HEK293T (cell line): ENCODE measurements at places on chromosomes 1 and 21.

DNA sequence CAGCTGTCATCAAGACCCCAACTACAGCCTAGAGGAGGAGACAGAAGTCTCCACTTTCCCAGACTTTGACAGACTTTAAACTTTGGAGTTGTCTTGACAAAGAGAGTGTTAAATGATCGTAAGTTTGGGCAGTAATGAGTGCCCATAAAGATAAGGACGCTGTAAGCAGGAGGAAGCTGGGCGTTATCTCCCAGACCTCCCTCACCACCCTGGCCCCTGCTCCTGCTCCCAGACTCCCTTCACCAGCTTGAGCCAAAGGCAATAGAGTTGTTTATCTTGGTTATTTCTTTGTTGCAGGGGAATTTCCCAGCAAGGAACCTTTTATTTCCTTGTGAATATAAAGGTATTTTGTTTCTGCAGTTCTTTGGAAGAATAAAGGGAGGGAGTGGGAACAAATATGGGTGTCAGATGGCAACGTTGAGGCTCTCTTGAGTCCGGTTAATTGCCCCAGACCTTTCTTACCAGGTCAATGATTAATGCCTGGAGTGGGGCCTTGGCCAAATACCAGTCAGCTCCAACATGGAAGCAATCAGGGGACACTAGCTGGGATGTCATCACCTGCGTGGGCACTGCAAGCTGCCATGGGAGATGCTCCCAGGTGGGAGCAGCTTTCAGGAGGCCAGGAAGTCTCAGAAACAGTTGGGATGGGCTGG is 4.4 kb downstream of the PIGR start:
- DNase-seq = peak; percentile 42

DNA sequence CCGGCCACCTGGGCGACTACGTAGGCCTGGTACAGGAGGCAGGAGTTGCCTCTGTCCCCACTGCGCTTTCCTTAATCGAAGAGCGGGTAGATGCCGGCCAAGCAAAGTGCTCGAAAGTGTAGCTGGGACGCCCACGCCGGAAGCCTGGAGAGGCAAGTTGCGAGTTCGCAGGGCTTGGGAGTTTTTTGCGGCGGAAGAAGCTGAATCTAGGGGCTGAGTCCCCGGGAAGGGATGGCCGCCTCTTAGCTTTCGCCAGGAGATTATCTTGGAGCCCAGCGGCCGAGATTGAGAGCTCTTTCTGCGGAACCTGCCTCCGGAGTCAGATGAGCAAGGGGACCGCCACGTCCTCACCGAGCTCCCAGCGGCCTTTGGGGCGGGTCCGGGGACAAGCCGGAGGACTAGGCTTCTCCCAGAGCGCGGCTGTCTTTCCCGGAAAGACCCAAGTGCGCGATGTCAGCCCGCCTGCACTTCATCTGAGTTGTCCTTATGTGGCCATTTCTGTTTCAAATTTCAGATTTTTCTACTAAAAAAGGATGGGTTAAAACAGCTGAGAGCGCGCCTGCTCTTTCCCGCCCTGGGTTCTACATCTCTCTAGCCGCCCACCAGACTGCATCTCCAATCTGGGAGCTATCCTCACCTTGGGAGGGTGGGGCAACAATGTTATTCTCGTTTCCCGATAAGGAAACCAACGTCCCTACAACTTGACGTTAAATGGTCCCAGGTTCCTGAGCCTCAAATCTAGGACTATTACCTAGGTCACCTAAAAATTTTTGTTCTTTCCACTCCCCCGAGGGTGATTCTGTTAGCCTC is 12.4 kb upstream of the TBX15 start:
- no peak for DNase-seq

DNA sequence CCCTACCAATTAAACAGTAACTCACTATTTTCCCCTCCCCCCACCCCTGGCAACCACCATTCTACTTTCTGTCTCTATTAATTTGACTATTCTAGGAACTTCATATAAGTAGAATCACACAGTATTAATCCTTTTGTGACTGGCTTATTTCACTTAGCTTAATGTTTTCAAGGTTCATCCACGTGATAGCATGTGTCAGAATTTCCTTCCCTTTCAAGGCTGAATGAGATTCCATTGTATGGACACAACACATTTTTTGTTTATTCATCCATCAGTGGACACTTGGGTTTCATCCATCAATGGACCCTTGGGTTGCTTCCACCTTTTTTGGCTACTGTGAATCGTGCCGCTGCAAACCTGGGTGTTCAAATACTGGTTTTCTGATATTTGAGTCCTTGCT is 41.7 kb downstream of the EIF2D start:
- no peak for DNase-seq

DNA sequence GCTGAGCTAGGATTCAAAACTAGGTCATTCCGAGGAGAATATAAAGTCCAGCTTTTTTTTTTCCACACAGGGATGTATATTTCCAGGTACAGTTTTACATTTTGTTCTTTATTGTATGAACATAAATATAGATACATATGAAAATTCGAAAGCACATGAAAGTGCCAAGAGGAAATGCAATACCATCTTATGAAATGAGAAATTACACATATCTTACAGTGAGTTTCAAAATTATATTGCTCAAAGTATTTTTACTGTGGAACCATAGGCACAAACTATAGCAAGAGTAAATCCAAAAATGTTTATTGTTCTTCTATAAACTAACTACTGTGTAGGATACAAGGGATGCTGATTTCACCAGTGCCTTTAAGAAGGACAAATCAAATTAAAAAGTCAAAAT is 39.0 kb downstream of the PTPRC start:
- no peak for DNase-seq

DNA sequence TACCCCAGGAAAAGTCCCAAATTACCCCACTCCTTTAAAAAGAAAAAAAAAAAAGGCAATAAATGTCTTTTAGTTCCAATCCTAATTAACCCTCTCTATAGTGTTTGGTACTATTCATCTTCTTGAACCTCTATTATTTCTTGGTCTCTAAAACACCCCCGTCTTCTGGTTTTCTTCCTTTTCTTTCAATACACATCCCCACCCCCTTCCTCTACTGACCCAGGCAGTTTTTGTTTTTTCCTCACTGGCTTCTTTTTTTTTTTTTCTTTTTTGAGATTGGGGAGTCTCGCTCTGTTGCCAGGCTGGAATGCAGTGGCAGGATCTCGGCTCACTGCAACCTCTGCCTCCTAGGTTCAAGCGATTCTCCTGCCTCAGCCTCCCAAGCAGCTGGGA is 26.1 kb downstream of the EGLN1 start:
- no peak for DNase-seq

DNA sequence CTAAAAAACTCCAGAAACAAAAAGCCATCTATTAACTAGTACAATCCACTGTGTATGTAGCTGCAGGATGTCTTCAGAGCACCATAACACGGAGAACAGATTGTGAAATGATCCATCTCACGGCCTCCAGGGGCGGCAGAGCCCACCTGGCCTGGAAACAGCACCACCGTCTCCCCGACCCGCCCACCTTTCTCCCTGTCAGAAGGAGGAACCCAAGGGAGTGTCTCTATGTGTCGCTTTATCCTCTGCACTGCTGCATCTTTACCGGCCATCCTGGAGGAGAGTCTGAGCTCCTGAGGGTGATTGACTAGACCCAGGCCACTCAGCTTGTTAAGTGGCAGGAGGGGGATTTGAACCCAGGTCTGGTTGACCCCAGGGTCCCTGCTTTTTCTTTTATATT is 405.0 kb downstream of the MATN1 start:
- DNase-seq = no peak

DNA sequence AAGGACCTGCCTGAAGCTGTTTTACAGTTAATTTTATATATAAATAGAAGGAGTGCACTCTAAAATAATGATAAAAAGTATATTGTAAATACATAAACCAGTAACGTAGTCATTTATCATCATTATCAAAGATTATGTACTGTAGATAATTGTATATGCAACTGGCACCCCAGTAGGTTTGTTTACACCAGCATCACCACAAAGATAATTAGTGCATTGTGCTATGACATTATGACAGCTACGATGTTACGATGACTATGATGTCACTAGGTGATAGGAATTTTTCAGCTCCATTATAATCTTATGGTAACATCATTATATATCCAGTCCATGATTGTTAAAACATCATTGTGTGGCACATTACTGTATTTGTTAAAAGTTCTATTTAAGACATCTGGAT is 185.2 kb downstream of the LBR start:
- no peak for DNase-seq

DNA sequence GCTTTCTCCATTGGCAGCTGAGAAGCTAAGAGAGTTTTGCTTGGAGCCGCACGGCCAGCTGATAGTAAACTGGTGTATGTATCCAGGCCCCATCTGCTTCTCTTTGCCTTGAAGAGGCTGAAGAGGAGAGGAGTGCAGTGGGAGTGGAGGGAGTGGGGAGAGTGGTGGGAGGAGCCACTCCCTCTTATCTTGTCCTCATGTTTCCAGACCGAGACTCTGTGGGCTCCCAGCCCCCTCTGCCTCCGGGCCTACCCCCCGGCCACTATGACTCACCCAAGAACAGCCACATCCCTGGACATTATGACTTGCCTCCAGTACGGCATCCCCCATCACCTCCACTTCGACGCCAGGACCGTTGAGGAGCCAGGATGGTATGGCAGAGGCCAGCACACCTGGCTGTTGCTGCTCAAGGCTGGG is 6.0 kb upstream of the LRRC71 start:
- DNase-seq = no peak

DNA sequence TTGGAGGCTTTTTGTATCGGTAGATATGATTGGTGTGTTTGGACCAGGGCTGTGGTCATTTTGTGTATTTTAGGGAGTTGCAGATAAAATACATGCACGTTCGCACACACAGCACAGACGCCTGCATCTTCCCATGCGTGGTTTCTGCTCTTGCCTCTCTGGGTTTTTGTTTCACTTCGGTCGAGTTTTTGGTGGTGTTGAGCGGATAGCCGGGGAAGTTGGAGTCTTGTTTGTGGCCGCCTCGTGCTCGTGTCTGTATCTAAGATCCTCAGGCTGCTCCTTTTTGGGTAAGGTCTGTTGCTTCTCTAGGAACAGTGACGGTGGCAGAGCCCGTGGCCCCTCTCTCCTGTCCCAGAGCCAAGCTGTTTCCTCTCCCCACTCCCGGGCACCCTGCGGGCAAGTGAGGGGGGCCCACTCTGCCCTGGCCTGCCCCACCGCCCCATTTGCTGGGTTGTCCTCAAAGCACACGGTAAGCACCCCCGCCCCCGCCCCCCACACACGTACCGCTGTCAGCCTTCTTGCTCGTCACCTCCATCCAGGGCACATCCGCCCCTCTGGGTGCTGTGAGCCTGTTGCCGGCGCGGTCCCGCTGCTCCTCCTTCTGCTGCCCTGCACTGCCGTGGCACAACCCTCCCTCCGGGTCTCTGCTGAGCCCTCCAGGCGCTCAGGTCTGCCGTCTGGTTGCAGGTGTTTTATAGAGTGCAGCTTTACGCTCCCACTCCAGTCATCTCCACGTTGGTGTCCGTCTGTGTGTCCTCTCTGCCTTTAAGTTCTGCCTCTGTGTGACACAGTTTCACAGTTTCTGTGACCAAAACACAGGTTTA is 51.9 kb downstream of the AGPAT3 start:
- DNase-seq = no peak

DNA sequence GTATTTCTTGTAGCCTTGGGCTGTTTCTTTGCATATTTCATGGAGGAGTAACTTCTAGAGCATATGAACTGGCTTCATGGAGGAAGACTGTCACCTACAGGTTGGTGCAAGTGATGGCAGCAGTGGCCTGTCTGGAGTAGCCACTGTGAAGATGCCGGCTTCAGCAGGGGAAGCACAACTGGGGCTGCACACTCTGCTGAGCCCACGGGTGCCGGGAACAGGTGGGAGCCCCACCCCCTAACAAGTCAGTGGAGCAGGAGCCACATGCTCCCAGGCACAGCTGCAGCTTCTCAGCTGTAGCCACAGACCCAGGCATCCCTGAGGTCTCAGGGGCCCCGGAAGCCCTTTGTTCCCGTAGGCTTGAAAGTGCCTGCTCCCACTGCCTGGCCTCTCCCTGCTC is 43.2 kb upstream of the C1orf185 start:
- DNase-seq = peak; percentile 10

DNA sequence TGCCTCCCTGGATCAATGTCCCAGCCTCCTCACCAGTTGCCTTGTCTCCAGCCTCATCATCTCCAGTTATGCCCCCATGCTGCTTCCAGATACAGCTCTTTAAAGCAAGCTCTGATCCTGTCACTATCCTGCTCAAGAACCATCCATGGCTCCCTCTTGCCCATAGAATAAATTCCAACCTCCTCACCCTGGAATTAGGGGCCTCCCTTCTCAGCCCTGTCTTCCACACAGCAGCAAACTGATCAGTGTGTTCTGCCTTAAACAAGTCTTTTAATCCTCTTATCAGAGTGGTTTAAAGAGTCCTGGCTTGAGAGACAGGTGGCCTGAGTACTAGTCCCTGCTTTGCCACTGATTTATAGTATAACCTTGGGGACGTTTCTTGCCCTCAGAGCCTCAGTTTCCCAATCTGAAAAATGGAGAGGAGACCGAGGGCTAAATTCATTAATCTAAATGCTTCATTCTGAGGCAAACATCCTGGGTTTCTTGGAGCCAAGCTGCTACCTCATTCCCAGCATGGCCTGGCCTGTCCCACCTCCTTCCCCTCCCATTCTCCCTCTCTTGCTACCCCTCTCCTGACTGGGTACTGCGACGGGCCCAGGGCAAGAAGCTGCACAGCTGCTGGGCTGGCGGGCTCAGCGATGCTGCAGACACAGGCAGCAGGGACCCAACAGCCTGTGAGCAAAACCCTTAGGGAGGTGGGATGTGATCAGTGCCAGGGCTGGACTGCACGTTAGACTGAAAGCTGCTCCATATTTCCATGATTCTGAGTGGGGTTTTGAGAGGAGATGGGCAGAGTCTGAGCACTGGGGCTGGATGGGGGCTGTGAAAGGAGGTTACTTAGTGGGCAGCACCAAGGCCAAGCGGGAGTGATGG is 221.4 kb downstream of the PTPRU start:
- no peak for DNase-seq

DNA sequence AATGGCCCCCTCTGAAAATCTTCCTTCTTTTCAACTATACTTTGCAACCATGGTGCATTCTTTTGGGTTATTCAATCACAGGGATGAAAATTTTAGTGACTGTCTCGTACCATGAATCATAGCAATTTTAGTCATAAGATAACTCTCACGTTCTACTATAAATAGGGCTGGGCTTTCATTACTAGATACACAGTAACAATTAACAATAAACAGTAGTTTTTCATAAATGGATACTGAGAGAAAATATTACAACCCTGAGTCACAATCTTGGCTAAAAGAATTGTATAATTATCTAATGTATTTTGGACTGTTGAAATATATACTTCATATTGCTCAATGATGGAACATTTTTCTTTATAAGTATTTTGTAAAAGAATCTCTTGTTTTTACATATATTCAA is 96.1 kb downstream of the TEX35 start:
- DNase-seq = no peak

GRCh38 chr21:21460979-21461378 is 462.8 kb downstream of the NCAM2 start:
- no peak for DNase-seq

- no peak for DNase-seq
Measured at GRCh38 chr1:217311766-217312165, 319.1 kb downstream of the GPATCH2 start.

GRCh38 chr1:227946624-227947385 is 927 bp downstream of the WNT9A start:
- DNase-seq = peak; percentile 90

DNA sequence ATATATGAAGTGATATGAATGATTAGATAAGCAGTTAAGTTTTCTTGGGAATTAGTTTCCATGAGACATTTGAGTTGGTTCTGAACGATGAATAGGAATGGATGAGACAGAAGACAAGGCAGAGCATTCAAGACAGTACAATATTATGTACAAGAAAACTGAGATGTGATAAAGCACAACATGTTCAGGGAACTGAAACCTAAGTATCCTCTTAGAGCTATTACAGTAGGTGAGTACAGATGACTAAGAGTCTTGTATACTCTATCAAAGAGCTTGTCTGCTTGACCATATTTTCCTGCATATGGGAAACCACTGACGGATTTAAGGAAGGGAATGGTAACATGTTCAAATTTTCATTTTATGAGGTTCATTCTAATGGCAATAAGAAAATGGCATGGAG is 61.6 kb downstream of the NME7 start:
- DNase-seq = no peak
